ENCODE measurements at places on chromosomes 12 and 14.
A peak's percentile ranks its signal among the peaks of the same experiment; 100 is the strongest.

- peak; percentile 9 for DNase-seq
These were observed 34.8 kb downstream of the HIGD1C start for GRCh38 chr12:50986966-50987737.

GRCh38 chr14:106044949-106045596 is 518.7 kb downstream of the TMEM121 start:
- no peak for DNase-seq

DNA sequence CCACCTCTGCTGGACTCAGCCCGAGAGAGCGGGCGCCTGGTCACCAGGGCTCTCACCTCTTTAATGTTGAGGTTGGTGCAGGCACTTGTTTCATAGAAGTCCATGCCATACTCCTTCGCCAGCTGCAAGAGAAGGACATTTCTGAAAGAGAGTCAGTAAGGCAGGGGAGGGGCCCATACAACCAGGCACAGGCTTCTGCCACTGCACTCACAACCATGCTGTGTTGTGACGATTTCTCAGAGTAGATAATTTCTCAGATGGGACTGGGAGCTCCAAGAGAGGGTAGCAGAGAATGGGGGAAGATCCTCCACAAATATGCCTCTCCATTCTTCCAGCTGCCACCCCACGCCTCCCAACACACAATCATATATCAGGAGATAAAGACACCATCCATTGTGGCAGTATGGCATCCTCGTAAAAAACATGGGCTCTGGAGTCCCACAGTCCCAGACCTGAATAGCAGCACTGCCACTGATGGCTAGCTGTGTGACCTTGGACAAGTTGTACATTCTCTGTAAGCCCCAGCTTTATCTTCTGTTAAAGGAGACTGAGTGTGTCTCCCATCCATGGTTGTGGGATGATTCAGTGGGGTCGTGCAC is 6.2 kb upstream of the GPX2 start:
- DNase-seq = no peak

- DNase-seq = no peak
These were observed 20.0 kb downstream of the CKAP4 start for GRCh38 chr12:106227641-106228319.

GRCh38 chr14:103386713-103387329 is 1.6 kb downstream of the MARK3 start:
- no peak for DNase-seq

- no peak for DNase-seq
These were observed 63.8 kb downstream of the MOK start for GRCh38 chr14:102241147-102241546.

DNA sequence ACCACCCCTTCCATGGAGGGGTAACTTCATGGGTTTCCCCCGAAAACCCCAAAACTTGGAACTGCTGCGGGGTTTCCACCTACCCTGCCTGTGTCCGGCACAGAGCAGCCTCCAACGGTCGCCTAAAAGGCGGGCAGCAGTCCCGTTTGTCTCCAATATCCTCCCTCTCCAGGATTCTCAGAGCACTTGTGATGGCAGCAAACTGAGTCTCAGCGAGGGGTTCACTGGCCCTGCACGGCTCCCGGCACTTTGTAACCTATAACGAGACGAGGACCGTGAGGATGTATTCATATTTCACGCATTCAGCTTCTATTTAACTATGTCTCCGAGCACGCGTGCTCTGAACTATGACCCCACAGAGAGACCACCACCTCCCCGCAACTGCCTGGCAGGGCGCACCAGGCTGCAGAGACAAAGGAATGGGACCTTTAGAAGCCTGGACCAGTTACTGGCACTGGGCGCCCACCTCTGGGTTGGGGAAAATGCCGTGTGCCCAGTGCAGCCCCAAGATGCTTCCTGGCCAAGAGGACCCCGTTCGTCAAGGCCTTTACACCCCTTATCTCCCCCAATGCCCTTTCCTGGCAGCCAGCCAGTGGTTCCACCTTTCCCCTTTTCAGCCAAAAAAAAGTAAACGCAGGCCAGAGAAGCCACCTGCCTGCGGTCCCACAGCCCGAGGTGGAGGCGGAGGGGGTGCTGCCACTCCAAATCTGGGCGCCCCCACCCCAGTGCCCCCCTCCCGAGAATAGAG is 173.1 kb upstream of the RTL1 start:
- DNase-seq = no peak

GRCh38 chr14:70256601-70257000 is 67.8 kb upstream of the SLC8A3 start:
- no peak for DNase-seq

DNA sequence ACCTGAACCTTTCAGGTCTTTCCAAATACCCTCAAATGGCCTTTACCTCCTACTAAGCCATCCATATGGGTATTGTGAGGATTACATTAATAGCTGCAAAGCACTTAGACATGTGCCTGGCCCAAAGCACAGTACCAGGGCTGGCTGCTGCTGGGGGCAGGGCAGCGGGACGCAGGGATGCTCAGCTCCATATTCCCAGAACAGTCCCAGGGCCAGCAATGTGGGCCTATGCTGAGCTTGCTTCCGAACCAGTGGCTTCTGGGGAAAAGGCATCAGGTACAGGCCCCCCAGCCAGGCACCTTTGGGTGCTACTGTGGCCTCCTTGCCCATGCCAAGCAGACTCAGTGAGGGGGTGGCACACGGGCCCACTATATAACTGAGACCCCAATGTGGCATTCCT is 10.4 kb downstream of the ACTN1 start:
- DNase-seq = no peak

GRCh38 chr12:113097716-113098440 is 37.7 kb downstream of the RASAL1 start:
- peak; percentile 40 for DNase-seq

DNA sequence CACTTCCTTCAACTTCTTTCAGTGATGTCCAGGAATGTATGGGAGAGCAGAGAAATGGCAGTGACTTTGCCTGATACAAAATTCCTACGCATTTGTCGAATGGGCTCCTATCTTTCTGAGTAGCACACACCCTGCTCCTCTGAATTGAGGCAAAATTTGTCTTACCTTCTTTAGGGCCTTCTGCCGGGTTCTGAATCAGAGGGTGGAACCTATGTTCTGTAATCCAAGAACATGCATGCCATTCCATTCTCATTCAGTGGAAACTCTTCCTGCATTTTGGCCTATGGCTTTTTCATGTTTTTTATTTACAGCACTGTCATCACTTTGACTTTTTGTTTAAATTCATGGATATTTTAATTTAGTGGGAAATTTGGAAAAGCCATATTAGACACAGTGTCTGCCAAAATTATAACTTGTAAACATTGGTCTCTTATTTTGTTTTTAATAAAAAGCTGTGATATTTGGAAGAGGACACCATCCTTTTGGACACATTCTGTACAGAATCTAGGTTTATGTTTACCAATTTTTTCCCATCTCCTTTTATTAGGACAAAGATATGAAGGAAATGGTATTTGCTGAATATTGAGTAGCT is 402.2 kb upstream of the FAR2 start:
- DNase-seq = no peak

GRCh38 chr12:88388566-88389540 is 191.4 kb downstream of the KITLG start:
- DNase-seq = no peak

GRCh38 chr12:43143278-43143677 is 408.7 kb downstream of the ADAMTS20 start:
- DNase-seq = no peak

DNA sequence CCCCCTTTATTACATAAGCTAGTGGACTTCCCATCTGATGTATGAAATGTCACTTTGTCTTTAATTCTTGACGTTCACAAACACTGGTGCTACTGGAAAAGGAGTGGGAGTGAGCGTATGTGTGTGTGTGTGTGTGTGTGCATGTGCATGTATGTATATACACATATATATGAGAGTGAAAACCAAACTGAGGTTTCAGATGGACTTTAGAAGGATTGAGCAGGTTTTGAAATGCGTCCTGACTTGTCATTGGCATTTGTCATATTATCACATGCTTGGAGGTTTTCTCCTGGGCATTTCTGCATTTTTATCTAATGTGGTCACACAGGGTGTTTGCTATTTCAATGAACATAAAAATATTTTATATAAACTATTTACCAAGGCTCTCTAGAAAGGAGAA is 1085.9 kb downstream of the BCL11B start:
- DNase-seq = no peak

DNA sequence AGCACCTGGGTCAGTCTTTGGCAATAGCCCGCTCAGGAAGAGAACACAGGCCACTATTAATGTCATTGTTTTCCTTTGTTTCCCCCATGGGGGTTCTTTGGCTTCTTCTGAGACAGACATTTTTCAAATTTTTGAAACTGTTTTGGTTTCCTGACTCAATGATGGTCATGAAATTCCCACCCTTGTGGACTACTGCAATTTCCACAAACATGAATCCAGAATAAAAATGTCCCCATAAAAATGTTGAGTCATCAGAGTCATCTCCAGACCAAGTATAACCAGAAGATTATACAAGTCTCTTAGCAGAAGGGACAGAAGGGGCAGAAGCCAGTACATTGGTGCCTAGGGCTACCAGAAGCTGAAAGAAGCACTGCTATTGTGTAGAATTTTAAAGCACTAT is 29.1 kb downstream of the SLCO1A2 start:
- no peak for DNase-seq

- DNase-seq = no peak
These were observed 138.5 kb downstream of the ANO2 start for GRCh38 chr12:5806371-5807089.

GRCh38 chr14:68491793-68492192 is 301.1 kb downstream of the ZFP36L1 start:
- no peak for DNase-seq

DNA sequence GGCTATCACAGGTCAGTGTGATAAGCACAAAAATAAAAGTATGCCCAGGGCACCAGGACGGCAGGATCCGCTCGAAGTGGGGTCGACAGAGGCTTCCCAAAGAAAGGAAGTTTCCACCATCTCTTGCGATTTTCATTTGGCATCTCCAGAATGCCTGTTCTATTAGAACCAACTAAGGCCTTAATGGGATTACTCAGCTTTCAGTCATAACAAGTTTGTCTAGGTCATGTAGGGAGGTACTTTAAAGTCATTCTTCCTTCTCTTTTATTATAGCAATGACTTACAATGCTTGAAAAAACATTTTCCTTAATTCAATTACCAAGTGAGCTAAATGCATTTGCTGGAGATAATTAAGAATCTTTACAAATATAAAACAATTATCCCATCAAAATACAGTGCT is 83.6 kb upstream of the DIO3 start:
- DNase-seq = no peak

GRCh38 chr12:88299567-88300101 is 157.5 kb downstream of the TMTC3 start:
- no peak for DNase-seq

DNA sequence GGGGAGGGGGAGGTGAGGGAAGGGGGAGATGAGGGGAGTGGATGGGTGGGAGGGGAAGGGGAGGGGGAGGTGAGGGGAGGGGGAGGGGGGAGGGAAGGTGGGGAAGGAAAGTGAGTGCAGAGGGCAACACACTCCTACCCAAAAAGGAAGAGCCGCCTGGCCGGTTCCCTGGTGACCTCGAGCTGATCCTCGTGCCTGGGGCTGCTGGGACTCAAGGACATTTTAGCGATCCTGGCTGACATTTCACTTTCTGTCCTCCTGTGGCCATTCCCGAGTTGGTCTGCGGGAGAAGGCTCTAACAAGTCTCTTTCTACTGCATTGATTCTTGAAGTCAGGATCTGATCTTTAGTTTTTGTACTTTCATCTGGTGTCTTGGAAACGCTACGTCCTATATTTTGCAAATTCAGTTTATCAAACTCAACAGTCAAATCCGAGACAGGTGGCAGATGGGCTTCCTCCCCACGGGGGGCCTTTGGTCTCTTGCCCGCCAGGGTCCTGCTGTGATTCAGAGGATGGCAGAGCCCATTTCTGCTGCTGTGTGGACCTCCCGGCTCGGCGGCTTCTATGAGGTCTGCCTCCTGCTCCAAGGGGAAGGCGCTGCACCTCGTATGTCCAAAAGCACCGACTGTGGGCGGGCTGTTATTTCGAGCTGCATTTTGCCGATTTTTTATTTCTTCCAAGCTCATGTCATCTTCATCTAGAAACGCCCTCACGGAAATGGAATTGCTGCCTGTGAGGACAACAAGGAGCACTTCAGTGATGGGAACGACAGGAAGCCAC is 19.1 kb downstream of the PGAM5 start:
- no peak for DNase-seq

GRCh38 chr14:37140176-37140575 is 32.2 kb downstream of the SLC25A21 start:
- DNase-seq = no peak

- DNase-seq = no peak
These were observed 13.1 kb upstream of the POC1B start for GRCh38 chr12:89538897-89539296.

GRCh38 chr12:76264611-76265012 is 83.6 kb downstream of the BBS10 start:
- DNase-seq = no peak

- DNase-seq = no peak
These were observed 52.5 kb downstream of the BEGAIN start for GRCh38 chr14:100534528-100535286.

DNA sequence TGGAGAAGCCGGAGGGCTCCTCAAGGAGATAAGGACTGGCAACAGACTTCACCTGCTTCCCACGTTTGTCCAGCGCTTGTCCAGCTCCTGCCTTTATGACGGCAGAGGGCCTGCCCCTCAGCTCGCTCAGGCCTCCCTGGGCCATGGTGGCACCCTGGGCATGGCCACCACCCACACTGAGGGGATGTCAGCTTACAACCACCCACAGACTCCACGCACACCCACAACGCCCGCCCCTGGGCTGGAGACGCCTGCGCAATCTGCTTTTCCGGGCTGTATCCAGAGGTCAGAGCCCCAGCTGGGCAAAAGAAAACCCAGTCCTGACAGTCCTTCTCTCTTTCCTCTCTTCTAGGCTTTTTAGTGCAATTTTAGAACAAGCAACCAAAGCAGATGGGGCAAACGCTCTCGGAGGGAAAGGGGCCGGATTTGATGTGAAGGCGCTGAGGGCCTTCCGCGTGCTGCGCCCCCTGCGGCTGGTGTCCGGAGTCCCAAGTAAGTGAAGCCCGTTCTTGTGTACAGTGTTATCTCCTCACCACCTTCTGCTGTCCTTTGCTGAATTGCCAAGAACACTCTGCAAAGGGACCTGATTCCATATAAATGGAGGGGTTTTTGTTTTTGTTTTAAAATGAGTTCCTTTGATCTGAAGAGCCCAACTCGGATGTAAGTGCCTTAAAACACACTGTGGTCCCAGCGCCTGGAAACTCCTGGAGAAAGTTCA is 337.4 kb upstream of the FKBP4 start:
- no peak for DNase-seq

- DNase-seq = peak; percentile 65
These were observed 357.5 kb downstream of the FSCB start for GRCh38 chr14:44149597-44149996.

- DNase-seq = no peak
These were observed 13.5 kb downstream of the CPSF2 start for GRCh38 chr14:92135269-92135668.

- no peak for DNase-seq
These were observed 23.0 kb downstream of the OR10P1 start for GRCh38 chr12:55659486-55660385.

GRCh38 chr14:84065811-84066210 is 1464.1 kb upstream of the FLRT2 start:
- DNase-seq = no peak

- DNase-seq = no peak
These were observed 14.3 kb downstream of the HDAC7 start for GRCh38 chr12:47805417-47805816.

- no peak for DNase-seq
These were observed 85.4 kb downstream of the CHGA start for GRCh38 chr14:93008381-93008780.

All from neuronal stem cell (in vitro differentiated cells).